GM19239 (cell line): ENCODE measurements at places on chromosomes 5 and 9.
A peak's percentile ranks its signal among the peaks of the same experiment; 100 is the strongest.

- DNase-seq = peak; percentile 32
Observed at GRCh38 chr9:78821126-78821822, 524.3 kb downstream of the PSAT1 start.

GRCh38 chr5:158289967-158290366 lies 431.0 kb upstream of the CLINT1 start:
- no peak for DNase-seq

DNA sequence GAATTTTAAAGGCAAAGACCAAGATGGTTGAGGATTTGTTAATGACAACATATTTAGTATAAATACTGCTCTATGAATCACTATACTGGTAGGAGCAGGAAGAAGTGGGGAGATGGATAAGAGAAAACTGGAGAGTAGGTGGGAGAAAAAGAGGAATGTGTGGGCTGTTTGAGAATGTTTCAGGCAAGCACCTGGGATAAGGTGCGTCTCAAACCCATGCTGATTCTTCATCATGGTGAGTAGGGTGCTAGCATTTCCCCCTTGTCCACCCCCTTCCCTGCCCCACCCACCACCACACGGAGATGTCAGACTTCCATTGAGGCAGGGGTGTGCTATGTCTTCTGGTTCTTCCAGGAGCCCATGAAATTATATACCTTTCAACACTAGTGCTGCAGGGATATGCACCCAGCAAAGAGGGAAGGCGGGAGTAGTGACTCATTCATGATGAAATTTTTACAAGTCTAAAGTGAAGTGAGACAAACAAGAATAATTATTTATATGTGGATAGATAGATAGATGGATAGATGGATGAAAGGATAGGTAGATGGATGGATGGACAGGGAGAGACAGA lies 54.3 kb downstream of the MTX3 start:
- no peak for DNase-seq

DNA sequence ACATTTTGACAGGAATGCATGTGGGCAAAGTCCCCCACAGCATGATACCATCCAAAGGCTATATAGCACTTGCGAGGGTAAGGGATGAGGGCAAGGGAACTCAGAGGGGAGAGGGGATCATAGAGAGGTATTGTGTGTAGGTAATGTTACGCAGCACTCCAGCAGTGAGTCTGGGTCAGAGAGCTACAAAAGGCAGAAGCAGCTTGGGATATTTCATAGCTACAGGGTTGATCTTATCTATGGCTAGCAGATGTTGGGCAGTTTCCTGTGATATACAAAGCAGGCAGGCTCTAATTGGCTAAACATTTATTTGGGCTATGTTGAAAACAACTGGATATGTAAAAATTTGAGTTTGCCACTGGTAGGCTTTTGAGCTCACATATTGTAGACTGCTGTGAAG lies 17.8 kb upstream of the SLCO4C1 start:
- DNase-seq = no peak

DNA sequence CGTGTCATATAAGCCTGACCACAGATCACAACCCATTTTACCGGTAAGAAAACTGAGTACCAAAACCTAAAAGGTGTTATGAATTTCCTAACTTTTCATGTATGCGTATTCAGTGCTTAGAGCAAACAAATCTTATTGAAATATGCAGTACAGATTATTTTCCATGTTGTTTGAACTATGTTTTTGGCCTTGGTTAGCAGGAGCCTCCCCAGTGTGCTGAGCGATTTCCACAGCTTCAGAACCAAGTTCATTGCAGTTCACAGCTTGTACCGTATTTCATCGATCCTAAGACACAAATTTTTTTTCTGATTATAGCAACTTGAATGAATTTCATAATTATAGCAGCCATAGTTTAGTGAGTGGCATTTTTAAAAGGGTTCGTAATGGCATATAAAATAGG lies 13.7 kb downstream of the ADAMTSL1 start:
- DNase-seq = no peak

GRCh38 chr9:133999851-134000265 lies 7.7 kb upstream of the VAV2 start:
- DNase-seq = no peak

GRCh38 chr5:21140987-21141386 lies 1153.0 kb upstream of the CDH18 start:
- no peak for DNase-seq

- DNase-seq = no peak
Observed at GRCh38 chr5:117093653-117094052, 519.0 kb upstream of the SEMA6A start.

DNA sequence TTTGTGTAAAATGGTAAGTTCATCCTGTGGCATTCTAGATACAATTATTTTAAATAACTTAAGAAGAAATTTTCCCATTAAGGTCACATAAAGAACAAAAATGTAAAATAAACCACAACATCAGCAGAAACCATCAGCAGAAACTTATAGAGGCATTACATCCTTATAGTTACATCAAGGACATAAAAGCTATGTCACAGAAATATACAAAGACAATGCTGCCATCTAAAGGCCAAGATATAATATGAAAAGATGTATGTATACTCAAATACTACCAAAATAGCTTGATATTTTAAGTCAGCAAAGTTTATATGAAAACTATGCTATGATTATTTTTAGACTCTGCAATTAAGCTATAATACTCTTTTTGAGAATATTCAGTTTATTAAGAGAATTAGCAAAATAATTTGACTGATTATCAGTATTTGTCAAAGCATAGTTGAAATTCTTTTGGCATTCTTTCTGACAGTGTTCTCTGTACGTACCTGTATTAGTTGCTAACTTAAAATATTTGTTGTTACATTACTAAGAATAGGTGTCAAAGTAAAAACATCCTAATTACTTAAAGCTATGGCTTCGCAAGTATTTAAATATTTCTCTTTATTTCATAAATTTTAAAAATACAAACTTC lies 36.2 kb downstream of the FBXL17 start:
- no peak for DNase-seq

GRCh38 chr5:155530046-155530445 lies 516.5 kb downstream of the KIF4B start:
- no peak for DNase-seq
